ENCODE measurements at places on chromosomes 13 and 19.

- no peak for DNase-seq
These were observed 103.1 kb downstream of the ITGBL1 start for GRCh38 chr13:101555610-101556009.

- DNase-seq: no peak
These were observed 110.9 kb downstream of the HS6ST3 start for GRCh38 chr13:96200810-96201209.

- no peak for DNase-seq
These were observed 195.1 kb downstream of the VWA8 start for GRCh38 chr13:41765813-41766212.

GRCh38 chr19:6617374-6617773 lies 26.4 kb upstream of the CD70 start:
- no peak for DNase-seq

DNA sequence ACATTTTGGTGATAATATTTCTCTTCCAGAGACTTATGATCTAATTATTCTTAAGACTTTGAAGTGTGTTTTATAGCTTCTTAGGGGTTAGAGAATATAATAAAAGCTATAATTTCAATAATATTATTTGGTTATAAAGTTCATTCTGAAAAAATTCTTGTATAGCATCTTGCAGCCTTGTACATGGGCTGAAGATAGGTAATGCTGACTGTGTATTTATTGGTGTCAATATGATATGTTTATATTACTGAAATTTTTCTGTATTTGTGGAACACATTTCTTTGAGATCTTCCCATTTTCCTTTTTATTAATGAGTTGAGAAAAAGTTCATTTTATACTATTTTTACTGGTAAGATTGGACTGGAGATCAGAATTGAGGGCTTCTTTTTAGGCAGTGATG lies 87.8 kb downstream of the TDRD3 start:
- no peak for DNase-seq

DNA sequence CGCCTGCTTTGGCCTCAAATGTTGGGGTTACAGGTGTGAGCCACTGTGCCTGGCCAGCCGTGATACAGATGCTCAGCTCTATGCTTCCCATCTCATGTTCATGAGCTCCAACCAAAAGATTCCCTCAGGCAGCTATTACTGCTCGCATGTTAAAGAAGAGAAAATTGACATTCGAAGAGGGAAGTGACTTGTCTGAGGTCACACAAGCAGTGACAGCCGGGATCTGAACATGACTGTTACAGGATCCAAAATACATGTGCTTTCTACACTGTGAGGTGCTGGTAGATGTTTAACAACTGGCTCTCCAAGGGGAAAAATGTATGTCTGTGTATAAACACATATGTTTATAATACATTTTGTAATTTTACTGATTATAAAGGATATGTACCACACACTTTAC lies 11.3 kb downstream of the FPR1 start:
- DNase-seq: no peak

DNA sequence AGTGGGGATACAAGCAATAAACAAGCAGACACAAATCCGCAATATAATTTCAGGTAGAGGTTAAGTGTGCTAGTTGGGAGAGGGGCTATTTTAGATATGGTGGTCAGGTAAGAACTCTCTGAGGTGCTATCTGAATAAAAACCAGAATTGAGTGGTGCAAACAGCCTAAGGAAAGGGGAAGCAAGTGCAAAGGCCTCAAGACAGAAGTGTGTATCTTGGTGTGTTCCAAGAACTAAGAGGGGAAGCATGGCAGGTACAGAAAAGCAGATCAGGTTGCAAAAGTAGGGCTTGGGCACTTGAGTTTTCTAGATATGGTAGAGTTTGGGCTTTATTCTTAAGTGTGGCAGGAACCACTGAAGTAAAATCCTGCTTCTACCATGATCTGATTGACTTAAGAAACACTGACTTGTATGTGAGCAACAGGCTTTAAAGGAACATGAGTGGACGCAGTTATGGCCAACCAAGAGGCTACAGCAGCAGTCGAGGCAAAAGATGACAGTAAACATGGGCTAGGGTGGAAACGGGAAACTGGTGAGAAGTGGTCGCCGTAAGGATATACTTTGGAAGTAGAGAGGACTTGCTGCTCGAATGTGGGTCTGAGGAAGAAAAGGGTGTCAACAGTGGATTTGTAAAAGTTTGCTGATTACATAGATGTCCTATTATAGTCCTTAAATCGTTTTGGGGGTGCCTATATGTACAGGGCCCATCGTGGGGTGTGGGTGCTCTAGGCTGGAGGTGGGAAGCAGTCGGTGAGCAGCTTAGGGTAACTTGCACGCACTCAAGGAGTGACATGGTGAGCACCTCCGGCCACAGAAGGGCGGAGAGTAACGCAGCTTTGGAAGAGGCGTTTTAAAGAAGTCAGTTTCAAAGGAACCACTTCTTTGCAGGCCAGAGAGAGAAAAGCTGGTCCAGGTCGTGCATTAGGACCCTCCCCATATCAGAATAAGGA lies 677 bp downstream of the TGDS start:
- DNase-seq: no peak

DNA sequence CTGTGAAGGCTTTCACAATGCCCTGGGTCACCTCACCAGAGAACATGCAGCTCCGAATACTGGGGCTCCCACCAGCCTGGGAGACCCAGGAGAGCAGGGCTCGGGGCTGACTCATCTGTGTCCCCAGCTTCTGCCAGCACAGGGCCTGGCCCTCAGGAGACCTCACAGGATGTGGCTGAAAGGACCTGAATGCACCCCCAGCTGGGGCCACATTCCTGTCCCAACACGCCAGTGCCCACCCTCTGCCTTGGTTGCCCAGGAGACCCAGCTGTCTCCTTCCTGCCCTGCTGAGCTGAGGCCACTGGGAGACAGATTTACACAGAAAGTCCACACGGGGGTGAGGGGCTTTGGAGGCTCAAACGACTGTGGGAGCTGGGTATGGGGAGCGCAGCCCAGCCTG lies 11.9 kb downstream of the BCAT2 start:
- no peak for DNase-seq

GRCh38 chr19:28292822-28293500 lies 920.0 kb downstream of the UQCRFS1 start:
- DNase-seq: no peak

DNA sequence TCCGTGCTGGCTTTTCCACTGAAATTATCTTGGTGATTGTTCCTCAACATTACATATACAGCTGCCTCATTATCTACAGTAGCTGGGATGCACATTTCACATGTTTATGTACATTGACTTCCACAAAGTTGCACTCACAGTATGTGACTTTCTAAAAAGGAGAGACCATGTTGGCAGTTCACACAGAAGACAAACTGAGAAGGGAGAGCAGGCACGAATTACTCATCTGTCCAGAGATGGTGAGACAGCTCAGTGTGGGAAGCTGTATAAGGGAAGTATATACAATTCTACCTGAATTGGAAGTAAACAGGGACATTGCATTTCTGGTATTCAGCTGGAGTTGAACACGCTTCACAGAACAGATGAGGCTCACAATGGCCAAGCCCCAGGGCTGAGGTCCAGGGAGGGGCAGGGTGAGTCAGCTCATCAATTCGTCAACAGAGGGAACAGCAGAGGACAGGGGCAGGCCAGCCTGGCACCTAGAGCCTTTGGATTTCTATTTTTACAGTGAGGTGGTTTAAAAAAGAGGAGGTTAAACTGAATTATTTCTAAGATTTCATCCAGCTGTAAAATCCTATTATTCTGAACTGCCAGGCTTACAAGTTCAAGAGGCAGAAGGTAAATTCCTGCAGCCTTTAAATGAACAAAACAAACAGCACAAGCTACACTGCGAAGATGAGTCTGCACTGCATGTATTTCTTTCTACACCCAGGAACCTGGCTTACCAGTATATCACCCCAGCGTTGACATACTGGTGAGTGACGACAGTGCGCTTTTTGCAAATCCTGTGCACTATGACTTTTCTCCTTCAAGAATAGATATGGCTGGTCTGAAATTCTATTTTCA lies 9.8 kb downstream of the PARP4 start:
- no peak for DNase-seq

- DNase-seq: no peak
These were observed 31.6 kb downstream of the RNASEH2B start for GRCh38 chr13:50941146-50941545.

- DNase-seq: no peak
These were observed 1.1 kb upstream of the MED26 start for GRCh38 chr19:16628984-16629691.

- DNase-seq: no peak
These were observed at the start of gene HCN2 for GRCh38 chr19:589693-590395. TSS of gene HCN2 (plus strand) at chr19:589881. CDS start at chr19:589946, 65 bp downstream.

GRCh38 chr13:37960427-37960826 lies 90.9 kb upstream of the TRPC4 start:
- DNase-seq: no peak

GRCh38 chr13:47190696-47191305 lies 293.9 kb upstream of the HTR2A start:
- DNase-seq: no peak

DNA sequence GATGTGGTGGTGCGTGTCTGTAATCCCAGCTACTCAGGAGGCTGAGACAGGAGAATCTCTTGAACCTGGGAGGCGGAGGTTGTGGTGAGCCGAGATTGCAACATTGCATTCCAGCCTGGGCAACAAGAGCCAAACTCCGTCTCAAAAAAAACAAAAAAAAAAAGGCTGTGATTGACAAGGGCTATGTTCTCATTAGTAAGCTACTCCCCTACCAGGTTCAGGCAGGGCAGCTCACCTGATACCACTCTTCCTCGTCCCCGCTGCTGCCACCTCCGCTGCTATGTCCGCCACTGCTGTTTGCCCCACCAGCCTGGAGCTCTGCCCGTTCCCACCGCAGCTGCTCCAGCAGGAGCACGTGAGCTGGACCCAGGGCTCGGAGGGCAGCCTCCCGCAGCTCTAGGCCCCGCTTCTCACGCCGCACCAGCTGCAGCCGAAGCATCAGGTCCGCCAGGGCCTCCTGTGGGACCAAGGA lies 9.4 kb downstream of the USHBP1 start:
- DNase-seq: no peak

GRCh38 chr19:45895519-45895972 lies 6.9 kb downstream of the MYPOP start:
- no peak for DNase-seq

- DNase-seq: no peak
These were observed 13.0 kb upstream of the SPATA13 start for GRCh38 chr13:24147570-24147963.

- no peak for DNase-seq
These were observed 10.7 kb upstream of the KPTN start for GRCh38 chr19:47494729-47495128.

DNA sequence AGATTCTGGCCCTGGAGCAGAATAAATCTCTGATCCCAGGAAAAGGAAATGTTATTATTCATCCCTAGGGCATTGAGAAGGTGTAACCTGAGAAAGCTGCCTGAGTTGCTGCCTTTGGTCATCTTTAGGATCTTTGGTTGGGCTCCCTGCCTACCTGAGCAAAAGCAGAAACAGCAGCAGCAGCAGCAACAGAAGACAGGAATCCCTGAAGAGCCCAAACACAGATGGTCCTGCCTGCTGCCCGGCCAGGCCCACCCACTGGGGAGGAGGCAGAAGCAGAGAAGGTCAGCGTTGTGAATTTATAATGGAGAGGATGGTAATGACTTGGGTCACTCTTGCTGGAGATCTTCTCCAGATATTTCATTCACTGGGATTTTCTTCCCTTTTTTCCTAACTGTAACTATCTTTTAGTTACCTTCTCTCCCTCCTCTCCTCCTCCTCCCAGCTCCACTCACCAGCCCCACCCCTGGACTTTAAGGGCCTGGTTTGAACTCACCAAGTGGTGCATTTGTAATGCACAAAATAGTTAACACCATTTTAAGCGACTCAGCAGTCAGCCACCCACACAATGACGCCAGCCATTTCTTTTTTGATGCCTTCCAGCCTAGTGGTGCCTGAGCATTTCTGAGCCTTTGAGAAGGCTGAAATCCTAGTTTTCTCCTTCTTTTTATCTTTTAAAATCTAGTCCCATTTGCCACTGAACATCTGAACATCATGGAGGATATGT lies 91.7 kb downstream of the HSPH1 start:
- DNase-seq: no peak

GRCh38 chr13:86201477-86201876 lies 402.3 kb upstream of the SLITRK6 start:
- no peak for DNase-seq

GRCh38 chr19:18895038-18895823 lies 727 bp downstream of the CERS1 start:
- no peak for DNase-seq

Measured in stimulated activated CD4-positive, alpha-beta T cell treated with anti-CD3 and anti-CD28 coated beads, Interleukin-1b, Interleukin-23, amount 100 ng/mL, for 48 hours (primary cell).